ENCODE measurements at places on chromosomes 12 and 14.

DNA sequence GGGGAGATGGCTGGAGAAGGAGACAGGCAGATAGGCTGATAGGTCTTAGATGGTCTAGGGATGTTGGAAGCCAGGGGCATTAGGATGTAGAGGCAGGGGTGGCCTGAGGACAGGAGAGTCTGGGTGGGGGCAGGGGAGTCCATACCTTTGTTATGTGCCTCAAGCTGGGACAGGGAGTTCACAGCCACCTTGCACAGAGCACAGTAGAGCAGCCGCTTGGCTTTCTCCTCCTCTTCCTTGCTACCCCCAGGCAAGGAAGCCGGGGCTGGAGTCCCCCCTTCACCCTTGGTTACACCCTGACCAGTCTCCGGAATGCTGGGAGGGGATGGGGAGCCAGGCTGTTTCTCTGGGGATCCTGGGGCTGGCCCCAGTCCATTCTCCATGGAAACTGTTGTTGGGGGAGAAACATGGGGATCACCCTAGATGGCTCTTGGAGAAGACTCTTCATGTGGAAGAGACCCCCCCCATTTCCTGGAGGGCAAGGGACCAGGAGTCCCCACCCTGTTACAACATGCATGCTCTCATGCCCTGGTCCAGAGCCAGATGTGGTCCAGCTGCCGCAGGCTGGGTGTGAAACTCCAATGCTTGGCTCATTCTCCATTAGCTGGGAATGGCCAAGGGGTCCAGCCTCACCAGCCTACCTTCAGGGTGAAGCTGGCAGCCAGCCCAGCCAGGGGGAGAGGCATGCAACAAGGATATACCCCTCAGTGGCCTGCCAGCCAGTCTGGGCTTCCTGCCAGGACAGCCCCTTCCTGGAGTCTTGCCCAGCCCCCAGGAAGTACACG lies 7.2 kb upstream of the GPR84 start:
- no peak for DNase-seq

GRCh38 chr12:6114476-6114870 lies 10.0 kb downstream of the VWF start:
- DNase-seq: no peak

DNA sequence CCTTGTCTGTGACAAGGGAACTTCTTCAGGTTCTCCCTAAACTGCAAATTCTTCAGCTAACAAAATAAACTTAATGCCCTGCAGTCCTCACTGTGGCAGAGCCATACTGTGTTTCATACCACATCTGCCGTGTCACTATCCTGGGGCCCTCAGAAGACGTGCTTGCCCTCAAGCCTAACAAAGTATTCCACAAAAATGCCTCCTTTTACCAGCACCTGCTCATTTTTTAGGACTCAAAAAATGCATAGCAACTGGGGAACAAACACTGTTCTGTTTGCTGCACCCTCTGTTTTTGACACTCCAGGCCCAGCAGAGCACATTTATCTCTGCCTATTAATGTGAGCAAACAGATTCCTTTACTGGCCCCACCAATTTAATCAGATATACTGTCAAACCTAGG lies 270.7 kb upstream of the SSTR1 start:
- no peak for DNase-seq

DNA sequence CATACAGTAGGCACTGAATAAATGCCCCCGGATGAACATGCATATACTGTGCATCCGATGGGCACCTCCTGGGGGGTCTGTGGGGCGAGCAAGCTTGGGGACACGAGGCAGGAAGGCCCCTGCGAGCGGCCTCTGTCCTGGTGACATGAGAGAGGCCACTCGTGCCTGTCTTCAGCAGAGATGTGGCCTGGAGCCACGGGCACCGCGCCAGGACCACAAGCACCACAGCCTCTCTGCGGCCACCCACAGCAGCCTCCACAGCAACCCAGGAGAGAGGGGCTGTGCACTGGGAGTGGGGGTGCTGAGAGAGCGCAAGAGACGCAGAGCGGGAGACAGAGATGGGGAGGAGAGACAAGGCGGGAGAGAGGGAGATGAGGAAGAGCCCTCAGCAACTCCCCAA lies 118.5 kb downstream of the RFLNA start:
- no peak for DNase-seq

GRCh38 chr14:74886001-74886400 lies 4.3 kb downstream of the DLST start:
- no peak for DNase-seq

Data from lower lobe of right lung (tissue), 2 donors.